ENCODE measurements at places on chromosomes 3 and 15.

DNA sequence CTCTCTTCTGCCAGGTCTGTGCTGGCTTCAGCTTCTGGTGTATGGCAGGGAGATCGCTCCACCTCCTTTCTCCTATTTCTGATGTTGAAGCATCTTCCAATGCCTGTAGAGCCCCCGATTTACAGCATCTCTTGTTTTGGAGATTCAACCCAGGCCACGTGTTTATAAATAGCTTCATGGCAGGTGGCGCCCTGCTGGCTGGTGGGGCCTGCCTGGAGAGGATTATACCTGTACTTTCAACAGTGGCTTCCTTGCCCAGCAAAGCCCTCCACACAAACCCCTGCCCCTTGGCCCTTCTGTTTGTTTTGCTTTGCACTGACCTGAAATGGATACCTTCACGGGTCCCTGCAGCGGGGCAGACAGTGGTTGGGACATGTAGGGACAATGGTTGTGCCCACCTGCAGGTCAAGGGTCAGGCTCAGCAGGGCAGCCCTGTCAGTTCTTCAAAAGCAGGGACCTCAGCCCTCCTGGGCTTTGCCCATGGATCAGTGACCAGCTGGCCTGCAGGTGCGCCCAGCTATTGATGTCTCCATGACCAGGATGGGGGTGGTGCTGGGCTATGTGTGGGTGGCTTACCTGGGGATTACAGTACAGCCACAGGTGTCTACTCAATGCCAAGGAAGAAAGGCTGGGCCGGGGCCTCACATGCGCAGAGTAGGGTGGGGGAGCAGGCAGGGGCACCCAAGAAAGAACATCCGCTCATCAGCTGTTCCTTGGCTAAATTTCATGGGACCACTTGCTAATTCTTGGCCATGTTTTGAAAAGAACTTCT, 112.7 kb upstream of the PRR23C start:
- no peak for DNase-seq

DNA sequence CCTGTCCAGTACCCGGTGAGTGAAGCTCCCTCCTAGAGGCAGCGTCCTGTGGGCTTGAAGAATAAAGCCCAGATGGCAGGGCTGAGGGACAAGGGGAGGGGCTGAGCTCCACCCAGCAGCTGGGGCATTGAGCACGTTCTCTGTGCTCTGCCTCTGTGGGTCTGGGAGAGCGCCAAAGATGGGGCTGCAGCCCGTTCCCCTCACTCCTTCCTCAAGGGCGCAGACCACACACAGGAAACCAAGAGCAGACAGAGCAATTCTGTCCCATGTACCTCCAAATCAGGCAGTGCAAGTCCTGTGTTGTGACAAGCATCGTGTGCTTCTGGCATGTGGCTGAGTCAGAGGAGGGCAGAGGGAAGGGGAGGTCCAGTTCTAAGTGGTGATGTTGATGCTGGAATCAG, 15.7 kb upstream of the KIF23 start:
- no peak for DNase-seq

GRCh38 chr15:92166751-92167405, 226.8 kb upstream of the ST8SIA2 start:
- no peak for DNase-seq

- DNase-seq, result no peak
These were observed 26.6 kb downstream of the SEMA7A start for GRCh38 chr15:74406992-74407705.

- no peak for DNase-seq
These were observed 44.9 kb upstream of the PARP14 start for GRCh38 chr3:122635789-122636188.

GRCh38 chr15:66408675-66409282, 22.1 kb downstream of the MAP2K1 start:
- DNase-seq, result no peak

GRCh38 chr3:160538895-160539294, 26.5 kb downstream of the KPNA4 start:
- no peak for DNase-seq

- no peak for DNase-seq
These were observed 93.5 kb downstream of the FMN1 start for GRCh38 chr15:33101036-33101435.
